ENCODE measurements at places on chromosomes 6 and 20.
A peak's percentile ranks its signal among the peaks of the same experiment; 100 is the strongest.

GRCh38 chr6:9116026-9116425 is 680.7 kb upstream of the SLC35B3 start:
- no peak for DNase-seq

DNA sequence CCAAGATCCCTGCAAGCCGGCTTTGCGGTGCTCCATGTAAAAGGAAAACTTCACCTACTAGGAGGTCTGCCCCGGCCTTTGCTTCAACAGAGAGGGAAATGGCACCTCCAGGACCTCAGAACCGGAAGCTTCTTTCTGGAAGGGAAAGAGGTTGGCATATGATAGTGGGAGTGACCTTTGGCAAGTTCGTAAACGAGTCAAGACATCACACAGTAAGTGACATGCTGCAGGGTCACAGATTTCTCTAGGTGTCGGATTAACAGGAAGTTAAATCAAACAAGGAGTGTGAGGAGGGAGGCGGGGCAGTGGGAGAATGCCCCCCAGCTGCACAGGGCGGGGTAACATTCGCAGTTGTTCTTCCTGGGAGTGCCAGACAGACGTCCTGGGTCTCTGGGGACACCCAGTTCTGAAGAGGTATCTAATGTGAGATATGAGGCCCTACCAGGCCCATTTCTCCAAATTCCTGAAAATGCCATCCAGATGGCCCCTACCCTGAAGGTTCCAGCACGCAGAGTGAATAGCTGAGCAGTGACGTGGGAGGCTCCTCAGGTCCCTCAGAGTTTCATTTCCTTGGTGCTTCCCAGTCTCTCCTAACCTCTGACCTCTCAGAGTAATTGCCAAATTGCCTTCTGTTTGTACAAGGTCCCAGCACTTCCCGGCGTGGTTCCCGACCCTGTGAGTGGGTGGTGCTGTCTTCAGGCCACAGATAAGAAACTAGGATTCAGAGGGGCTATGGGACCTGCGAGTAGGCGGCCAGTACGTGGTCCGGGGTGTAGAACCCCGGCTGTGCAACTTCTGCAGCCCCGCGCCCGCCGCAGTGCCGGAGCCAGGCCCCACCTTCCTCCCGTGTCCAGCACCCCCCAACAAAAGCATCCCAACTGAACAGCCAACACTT is 1.9 kb downstream of the RRBP1 start:
- peak; percentile 14 for DNase-seq

GRCh38 chr20:49280463-49281058 is 2.7 kb upstream of the ZNFX1 start:
- DNase-seq = no peak

- DNase-seq = no peak
Measured at GRCh38 chr6:56407883-56408410, 160.6 kb upstream of the COL21A1 start.

- no peak for DNase-seq
Measured at GRCh38 chr20:53576195-53576580, 17.5 kb downstream of the ZNF217 start.

DNA sequence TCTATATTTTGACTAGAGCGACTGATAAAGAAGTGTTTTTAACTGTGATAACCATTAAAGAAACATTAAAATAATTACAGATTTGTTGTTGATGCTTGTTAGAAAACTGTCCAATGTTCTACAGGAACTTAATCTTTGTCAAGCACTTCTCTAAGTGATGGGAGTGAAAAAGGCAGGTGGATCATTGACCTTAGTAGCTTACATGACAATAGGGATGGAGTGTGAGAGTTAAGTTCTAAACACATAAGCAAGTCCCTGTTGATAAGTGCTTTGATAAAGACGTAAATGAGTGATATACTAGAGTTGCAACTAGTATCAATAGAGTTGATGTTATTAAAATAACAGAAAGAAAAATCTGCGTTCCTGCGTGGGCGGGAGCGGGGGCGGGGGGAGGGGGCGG is 931.5 kb upstream of the EPHA7 start:
- no peak for DNase-seq

DNA sequence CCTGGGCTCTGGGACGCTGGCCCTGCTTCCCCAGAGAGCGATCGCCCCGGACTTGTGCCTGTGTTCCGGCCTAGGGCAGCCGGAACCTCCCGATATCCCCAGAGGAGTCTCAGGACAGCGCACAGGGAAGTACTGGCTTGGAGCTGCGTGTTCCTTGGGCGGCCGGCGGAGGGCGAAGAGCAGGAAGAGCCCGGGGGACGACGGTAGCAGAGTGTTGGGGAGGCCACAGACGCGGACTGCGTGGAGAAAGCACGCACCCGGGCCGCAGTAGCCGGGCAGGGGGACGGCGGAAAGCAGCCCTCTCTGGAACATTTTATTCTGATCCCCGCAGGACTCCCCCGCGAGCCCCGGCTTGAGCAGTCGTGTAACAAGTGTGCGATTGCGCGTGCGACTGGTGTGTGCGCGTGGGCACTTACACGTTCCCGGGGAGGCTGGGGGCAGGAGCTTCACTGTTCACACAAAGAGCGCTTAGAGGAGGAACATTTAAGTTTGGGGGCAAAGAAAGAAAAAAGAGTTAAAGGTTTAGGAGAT is 36.1 kb downstream of the NCR2 start:
- peak; percentile 5 for DNase-seq

GRCh38 chr20:40416274-40416673 is 272.8 kb downstream of the MAFB start:
- no peak for DNase-seq

DNA sequence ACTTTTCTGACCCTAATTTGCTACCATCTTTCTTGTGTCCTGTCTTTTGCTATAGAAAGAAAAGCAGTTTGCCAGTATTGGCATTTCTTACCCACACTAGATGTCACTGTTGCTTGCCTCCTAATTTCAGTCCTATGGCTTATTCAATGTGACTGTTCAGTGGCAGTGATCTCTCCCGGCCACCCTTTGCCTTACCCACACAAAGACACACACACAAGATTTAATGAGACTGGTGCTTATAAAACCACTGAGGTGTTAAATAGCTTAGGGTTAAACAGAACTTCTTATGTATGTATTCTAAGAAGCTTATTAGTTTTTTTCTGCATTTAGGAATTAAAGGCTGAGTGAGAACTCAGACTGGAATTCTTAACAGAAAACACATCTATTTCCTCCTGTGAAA is 233.6 kb upstream of the ASCC3 start:
- peak; percentile 53 for DNase-seq

- peak; percentile 10 for DNase-seq
Measured at GRCh38 chr6:85490516-85491248, 40.8 kb downstream of the NT5E start.

DNA sequence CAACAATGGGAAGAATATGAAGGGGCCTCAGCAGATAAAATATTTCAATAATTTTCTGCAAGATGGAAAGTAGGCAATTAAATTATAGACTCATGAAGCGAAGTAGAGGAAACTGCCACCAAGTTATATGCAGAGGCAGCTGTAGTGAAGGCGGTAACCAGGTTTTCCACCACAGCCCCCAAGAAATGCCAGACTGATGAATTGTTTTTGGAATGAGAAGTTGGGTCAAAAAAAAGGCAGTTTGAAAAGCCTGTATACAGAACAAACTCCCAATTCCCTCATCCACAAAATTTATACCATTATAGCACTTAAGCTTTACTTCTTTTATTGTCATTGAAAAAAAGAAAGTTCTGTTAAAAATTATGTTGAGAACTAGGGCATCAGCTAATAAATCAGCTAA is 45.3 kb downstream of the ELOVL4 start:
- DNase-seq = no peak

GRCh38 chr6:145844933-145845540 is 30.4 kb upstream of the FBXO30 start:
- DNase-seq = no peak

- no peak for DNase-seq
Measured at GRCh38 chr20:46832555-46832954, 62.1 kb upstream of the EYA2 start.

DNA sequence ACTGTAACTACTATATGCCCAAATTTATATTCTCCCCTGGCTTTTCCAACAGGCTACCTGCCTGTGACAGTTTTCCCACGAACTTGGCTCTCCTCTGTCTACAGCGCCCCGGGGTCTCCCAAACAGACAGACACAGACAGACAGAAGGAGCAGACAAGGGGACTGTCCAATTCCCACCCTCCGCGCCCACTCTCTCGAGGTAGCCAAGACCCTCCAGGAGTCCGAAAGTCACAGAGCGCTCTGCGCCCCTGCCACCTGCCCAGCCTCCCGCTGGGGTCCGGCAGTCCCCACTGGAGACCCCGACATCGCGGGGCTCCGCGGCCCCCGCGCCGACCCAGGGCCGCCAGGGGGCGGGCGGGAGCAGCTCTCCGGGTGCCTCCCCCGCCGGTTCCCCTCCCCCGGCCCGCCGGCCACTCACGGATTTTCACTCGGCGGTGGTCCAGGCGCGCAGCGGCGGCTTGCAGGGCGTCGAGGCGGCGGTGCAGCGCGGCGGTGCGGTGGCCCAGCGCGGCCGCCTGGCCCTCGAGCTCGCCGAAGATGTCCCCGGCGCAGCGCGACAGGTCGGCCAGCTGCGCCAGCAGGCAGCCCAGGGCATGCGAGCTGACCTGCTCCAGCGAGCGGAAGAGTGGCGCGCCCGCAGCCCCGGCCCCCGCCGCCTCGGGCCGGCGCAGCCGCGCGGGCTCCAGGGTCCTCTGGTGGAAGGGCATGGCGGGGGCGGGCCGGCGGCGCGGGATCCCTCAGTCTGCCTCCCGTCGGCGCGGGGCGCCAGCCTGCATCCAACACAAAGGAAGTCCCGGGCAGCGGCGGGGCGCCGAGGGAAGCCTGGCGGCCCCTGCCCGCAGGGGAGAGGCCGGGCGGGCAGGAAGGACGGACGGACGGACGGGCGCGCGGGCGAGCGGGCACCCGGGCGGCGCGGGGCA is 81.3 kb upstream of the CCDC28A start:
- DNase-seq = peak; percentile 16

- peak; percentile 14 for DNase-seq
Measured at GRCh38 chr6:132768051-132768517, 10.4 kb upstream of the VNN2 start.

GRCh38 chr20:57469418-57470211 is 55.3 kb downstream of the CTCFL start:
- DNase-seq = no peak

DNA sequence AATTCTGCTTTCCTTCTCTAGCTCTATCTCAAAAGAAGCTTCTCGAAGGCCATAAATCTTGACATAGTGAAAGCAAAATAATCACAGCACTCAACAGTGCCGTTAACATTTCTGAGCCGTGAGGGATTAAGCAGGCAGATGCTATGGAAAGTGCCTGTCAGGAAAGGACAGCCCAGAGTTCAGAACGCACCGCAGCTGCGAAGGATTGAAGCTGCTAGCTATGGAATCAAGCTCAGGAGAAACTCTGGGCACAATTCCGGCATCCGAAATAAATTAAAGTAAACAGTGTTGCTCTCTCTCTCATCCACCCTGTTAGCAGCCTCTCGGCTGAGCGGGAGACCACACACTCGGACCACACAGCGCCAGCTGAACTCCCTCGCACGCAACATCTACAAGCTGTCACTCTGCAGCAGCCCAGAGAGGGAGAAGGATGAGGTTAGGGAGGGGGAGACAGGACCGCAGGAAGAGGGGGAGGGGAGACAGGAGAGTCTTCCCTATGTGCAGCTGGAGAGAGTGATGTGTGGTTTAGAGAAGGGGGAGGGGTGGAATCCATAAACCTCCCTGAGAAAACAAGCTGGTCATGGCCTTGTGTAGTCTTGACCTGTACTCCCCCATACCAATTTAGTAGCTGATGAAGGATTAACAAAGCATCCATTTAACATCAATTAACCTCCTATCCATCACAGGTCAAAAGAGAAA is 9.0 kb downstream of the EXOC2 start:
- DNase-seq = peak; percentile 55

DNA sequence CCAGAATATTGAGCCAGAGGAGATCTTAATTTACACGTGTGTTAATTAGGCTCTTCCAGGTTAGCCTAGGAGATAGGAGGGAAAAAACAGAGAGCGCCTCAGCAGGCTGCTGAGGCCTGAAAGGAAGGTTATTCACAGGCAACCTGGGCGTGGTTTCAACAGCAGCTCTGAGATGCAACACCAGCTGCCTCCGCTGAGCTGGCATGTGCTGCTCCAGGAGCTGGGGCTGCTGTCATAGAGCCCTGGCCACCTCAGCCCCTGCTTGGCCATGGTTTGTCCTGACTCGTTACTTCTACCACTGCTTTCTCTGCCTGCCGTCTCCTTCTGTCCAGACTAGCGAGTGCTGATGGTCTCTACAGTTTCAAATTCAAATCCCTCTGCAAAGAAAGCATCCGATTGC is 32.4 kb upstream of the RPP40 start:
- no peak for DNase-seq

DNA sequence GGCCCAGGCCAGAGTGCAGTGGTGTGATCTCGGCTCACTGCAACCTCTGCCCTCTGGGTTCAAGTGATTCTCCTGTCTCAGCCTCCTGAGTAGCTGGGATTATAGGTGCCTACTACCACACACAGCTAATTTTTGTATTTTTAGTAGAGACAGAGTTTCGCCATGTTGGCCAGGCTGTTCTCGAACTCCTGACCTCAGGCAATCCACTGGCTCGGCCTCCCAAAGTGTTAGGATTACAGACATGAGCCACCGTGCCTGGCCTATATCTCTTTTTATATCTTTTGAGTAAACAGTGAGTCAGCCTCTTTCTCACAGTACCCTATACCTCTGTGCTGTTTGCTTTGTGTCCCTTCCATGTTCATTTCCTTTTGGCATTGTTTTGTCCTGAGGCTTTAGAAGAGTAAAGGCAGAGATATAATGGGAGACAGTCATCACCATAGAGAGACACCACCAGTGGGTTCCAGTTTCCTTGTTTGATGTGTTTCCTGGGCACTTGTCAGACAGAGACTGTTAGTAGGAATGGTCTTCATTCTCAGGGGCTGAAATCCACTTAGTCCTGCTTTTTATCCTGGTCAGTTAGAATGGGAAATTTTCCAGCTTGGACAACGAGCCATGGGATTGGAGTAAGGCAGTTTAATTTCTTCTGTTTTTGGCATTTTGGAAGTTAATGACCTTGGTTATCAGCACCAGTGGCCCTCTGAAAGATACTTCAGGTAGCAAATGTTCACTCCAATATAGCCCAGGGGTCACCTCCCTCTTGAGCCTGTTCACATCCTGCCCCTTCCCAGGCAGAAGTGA is 32.2 kb upstream of the ASXL1 start:
- peak; percentile 12 for DNase-seq

DNA sequence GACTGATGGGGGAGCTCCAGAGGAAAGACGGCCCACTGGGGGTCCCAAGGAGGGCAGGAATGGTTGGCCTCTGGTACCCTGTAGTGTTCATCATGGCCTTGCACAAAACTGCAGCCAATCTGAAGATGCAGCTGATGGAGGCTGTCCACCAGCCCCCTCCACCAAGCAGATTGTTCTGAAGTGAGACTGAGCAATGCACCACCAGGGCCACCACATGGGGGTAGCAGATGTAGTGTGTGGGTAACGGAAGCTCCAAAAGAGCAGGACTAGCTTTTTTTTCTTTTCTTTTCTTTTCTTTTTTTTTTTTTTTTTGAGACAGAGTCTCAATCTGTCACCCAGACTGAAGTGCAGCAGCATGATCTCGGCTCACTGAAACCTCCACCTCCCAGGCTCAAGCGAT is 181.0 kb upstream of the MYLIP start:
- no peak for DNase-seq

- DNase-seq = no peak
Measured at GRCh38 chr6:30035784-30036183, 25.3 kb upstream of the POLR1H start.
